Fibroblast of skin of left quadriceps (primary cell): ENCODE measurements at places on chromosomes 16 and 17.

- DNase-seq: no peak
These were observed 10.7 kb downstream of the EPOP start for GRCh38 chr17:38663964-38664644.

- no peak for DNase-seq
These were observed 9.6 kb downstream of the HIC1 start for GRCh38 chr17:2064520-2064971.

DNA sequence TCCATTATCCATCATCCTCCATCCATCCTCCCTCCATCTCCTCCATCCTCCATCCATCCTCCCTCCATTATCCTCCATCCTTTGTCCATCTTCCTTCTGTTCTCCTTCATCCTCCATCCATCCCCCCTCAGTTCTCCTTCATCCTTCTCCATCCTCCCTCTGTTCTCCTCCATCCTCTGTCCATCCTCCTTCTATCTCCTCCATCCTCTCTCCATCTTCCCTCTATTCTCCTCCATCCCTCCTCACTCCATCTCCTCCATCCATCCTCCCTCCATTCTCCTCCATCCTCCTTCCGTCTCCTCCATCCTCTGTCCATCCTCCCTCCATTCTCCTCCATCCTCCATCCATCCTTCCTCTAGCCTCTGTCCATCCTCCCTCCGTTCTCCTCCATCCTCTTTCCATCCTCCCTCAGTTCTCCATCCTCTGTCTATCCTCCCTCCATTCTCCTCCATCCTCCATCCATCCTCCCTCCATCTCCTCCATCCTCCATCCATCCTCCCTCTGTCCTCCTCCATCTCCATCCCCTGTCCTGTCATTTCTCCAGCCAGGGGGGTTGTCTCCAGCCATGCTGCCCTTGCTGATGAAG lies 143.7 kb downstream of the SDK2 start:
- DNase-seq: no peak

- DNase-seq: no peak
These were observed 94.9 kb downstream of the TMEM132E start for GRCh38 chr17:34673995-34674890.

DNA sequence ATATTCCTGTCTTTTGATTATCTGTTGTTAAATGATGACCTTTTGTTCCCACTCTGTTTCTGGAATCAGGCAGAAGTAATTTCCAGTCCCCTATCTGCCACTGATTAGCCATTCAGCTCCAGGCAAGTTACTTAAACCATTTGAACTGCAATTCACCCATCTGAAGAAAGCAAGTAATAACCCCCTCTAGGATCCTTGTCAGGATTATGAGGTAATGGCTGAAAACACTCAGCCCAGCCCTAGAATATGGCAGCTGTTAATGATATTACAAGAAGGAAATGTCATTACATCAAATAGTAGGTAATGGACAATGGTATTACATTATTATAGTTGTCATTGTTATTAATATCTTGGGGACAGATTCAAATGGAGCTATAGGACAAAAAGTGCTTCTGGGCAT lies 16.0 kb upstream of the SLC47A1 start:
- DNase-seq: no peak

DNA sequence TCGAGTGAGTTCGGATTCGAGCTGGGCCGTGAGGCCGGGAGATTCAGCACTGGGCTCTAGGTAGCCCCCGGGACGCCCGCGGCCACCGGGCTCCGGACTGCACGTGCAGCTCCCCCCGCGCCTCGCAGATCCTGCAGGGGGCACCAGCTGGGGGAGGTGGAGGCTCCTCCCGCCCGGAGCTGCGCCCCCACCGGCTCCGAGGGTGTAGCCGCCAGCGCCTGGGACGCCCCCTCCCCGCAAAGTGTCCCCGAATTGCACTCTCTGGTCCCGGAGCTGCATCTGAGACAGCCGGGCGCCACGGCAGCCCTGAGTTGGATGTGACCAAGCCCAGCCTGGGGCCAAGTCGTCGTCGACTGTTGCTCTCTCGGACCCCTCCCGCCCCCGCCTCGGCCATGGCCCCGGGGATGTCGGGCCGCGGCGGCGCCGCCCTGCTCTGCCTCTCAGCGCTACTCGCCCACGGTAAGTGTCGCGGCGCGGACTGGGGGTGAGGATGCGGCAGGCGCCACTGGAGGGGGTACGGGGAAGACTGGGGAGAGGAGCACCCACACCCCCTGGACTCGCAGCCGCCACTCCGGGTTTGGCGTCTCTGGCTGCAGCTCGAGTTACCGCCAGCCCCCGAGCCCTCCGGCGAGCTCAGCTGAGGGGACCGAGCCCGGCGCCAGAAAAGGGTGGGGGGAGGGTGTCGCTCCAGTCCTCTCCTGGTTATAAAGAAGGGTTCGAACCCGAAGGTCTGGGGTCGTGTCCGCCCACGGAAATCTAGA lies 1.5 kb downstream of the TMEM132E start:
- no peak for DNase-seq

DNA sequence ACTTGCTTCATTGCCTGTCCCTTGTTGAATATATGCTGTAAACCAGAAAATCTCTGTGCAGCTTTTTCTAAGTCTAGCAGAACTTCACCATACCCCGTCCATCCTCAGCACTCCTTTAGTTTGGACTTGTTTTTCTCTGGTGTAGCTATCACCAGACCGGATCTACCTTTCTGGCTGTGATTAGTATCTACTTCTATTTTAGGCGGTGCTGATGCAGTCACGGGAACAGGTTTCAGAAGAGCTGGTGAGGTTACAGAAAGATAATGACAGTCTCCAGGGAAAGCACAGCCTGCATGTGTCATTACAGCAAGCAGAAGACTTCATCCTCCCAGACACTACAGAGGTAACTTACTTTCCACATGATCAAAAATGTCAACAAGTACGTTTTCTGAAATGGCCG lies 46.4 kb downstream of the NUP88 start:
- no peak for DNase-seq

- DNase-seq: no peak
These were observed 26.6 kb upstream of the CHMP6 start for GRCh38 chr17:80964859-80965580.

DNA sequence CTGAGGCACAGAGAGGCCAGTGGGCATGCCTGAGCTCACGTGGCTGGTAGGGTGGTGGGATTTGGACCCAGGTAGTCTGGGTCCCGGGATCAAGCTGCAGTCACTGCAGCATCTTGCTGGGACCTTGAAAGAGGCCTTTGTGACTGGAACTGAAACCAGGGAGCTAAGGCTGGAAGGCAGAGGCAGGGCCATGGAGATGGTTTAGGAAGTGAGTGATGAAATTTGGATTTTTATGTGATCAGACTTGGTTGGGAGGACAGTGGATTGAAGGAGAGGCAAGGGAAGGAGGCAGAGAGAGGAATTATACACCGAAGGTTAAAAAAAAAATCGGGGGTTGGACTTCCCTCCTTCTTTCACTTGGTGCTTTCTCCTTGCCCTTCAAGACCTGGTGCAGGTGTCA lies 255.4 kb upstream of the CACNG5 start:
- no peak for DNase-seq

DNA sequence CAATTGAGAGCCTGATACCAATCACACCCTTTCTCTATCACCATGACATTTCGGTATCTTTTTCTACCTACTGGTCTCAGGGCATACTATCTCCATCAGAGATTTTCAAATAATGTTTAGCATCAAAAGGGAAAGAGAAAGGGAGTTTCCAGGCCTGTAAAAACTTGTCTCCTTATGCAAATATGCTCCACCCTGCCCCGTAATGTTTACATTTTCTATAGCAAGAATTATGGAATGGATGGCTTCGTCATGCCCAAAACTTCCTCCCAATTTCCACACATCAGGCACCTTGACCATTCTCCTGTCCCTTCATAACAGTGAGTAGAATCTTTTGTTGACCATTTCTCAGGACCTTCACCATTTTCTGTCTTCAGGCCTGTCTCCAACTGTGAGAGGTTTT lies 30.9 kb upstream of the HLF start:
- DNase-seq: no peak
